ENCODE measurements at places on chromosomes 3 and 15. TPM values are rescaled to one million over a fixed set of nuclear protein-coding genes. Genes with fewer than 3 reads are reported as not detected.

MAP3K13 gene
- total RNA-seq: 14.1 TPM

DAZL gene
- total RNA-seq: 0.27 TPM

TEX55 gene
- not detected for total RNA-seq

PLD1 gene
- 1.3 TPM for total RNA-seq

C3orf22 gene
- not detected for total RNA-seq

SCN11A gene
- total RNA-seq: 0.07 TPM

COL6A5 gene
- total RNA-seq: not detected

GHSR gene
- total RNA-seq: not detected

ITIH3 gene
- not detected for total RNA-seq

GNL3 gene
- 229 TPM for total RNA-seq

GRCh38 chr15:41629463-41629862 is 30.7 kb upstream of the MGA start:
- no peak for DNase-seq

- no peak for DNase-seq
Observed at GRCh38 chr3:25447925-25448324, 19.9 kb downstream of the RARB start.

DNA sequence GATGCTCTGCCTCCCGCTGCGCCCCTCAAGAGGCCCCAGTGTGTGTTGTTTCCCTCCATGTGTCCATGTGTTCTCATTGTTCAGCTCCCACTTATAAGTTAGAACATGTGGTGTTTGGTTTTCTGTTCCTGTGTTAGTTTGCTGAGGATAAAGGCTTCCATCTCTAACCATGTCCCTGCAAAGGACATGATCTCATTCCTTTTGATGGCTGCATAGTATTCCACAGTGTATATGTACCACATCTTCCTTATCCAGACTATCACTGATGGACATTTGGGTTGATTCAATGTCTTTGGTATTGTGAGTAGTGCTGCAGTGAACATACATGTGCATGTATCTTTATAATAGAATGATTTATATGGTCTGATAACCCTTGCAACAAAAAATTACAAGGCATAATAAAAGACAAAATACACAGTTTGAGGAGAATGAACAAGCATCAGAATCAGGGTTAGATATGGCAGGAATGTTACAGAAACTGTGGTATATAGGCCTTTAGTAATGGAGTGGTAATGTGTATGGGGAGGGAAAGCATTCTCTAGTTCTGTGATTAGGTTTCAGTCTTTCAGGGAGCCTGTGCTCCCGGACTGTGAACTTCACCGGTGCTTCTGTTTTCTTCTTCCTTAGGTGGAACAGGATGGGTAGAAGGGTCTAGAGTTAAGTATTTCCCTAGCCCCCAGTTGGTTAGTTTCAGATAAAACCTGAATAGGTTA is 27.1 kb downstream of the GRM2 start:
- DNase-seq: no peak

- peak; percentile 54 for DNase-seq
Observed at GRCh38 chr15:93987068-93987467, 244.3 kb upstream of the MCTP2 start.

DNA sequence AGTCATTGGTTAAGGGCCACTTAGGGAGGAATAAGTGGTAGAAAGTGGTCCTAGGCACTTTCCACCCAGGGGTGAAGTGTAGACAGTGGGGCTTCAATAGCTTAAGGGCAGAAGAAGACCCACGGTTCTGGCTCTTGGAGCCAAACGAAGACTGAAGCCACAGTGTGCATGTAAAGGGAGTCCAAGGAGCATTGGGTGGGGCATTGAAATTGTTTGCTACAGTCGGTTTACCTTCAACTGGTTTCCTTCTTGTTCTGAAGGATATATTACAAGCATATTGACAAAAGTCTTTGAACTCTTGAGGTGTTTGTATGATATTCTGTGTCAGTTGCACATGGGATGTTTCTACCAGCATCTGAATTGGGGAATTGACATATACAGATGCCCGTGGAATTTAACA is 166.5 kb upstream of the CTDSPL start:
- DNase-seq: no peak

DNA sequence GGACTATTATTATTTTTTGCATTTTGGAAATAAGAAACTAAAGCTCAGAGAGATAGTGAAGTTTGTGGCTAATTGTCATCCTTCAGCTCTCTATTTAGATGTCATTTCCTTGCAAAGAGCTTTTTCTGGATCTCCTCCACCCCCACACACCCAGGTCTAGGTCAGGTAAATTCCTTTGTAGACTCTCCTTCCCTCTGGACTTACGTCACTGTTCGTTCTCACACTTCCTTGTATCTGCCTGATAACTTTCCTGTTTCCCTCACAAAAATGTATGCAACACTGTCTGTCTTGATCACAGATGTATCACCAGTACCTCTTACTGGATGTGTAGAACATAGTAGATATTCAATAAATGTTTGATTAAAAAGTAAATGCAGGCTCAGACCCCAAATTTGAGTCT is 6.1 kb upstream of the MB21D2 start:
- DNase-seq: no peak

GRCh38 chr3:20561166-20561565 is 375.2 kb upstream of the SGO1 start:
- DNase-seq: no peak

DNA sequence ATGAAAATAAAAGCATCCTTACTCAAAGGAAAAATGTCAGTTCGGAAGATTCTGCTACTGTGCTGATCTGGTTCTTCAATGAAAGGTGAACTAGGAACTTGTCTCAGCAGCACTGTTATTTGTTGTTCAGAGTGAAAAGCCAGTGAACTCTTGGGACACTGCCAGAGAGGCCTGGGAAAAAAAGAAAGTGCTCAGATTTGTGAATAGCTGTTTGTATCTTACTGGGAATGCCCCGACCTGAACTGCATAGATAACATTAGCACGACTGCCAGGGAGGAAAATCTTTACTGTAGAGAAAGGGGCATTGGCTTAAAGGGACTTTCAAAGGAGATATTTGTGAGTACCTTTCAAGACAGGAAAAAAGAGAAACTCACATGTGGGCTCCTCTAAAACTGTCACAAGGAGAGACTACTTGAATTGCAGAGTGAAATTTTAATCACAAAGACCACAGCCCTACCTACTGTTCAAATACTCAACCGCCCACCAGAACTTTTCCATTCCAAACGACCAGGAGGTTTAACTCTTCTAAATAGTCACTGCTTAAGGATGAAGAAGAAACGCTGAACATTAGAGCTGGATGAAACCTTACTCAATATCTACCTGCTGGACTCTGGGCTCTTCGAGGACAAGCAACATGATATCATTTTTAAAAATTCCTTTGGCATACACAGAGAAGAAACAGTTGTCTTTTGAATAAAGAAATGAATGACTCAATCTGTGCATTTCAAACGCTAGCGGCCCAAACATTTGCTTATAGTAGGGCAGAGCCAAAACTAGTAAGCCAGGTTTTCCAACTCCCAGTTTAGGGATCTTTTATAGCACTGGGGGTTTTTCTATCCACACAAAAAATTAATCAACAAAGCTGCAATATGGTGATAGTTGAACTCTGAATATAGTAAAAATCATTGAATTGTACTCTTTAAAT is 13.4 kb downstream of the TAMM41 start:
- DNase-seq: no peak

DNA sequence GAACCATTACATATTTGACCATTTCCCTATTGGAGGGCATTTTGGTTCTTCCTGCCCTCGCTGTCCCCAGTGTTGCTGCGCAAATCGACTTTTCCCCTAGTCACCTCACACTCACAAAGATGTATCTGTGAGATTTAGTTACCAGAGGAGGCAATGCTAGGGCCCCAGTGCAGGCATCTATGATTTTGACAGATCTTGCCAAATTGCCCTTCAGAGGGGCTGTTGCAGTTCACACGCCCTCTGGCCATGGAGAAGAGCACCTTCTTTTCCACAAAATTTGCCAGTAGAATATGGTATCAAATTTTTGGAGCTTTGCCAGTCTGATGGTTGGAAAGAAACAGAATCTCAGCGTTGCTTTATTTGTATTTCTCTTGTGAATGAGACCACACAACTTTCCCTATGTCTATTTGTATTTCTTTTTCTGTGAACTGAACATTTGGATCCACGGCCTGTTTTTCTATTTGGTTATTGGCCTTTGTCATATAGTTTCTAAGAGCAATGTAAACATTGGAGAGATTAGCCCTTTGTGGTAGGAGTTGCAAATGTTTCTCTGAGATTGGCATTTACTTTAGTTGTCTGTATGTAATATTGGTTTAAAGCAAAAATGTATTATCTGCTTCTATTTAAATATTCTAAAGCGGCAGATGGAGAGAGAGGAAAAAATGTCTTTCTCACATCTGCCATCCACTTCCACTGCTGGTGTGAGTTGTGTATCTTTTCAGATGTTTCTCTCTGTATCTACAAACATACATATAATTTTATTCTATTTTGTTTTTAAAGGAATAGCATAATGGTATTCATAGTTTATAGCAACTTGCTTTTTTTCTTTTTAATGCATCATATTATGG is 66.1 kb downstream of the DNASE1L3 start:
- DNase-seq: no peak

- DNase-seq: no peak
Observed at GRCh38 chr15:51702710-51703109, 21.4 kb downstream of the SCG3 start.

DNA sequence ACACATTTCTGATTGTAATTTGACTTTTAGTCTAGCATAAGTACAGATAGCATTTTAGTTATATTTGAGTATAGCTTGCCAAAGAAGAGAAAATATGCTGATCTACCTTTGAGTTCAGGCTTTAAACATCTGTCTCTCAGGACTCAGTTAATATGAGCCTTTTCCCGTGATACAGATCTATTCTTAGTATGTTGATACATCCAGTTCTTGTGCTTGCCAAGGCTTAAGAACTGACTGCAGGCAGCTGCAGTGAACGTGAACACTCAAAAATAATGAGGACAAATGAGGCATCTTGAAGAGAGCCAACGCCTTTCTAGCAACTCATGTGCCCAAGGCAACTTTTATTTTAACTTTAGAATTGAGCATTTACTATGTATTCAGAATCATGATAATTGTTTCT is 325.5 kb downstream of the SI start:
- no peak for DNase-seq

DNA sequence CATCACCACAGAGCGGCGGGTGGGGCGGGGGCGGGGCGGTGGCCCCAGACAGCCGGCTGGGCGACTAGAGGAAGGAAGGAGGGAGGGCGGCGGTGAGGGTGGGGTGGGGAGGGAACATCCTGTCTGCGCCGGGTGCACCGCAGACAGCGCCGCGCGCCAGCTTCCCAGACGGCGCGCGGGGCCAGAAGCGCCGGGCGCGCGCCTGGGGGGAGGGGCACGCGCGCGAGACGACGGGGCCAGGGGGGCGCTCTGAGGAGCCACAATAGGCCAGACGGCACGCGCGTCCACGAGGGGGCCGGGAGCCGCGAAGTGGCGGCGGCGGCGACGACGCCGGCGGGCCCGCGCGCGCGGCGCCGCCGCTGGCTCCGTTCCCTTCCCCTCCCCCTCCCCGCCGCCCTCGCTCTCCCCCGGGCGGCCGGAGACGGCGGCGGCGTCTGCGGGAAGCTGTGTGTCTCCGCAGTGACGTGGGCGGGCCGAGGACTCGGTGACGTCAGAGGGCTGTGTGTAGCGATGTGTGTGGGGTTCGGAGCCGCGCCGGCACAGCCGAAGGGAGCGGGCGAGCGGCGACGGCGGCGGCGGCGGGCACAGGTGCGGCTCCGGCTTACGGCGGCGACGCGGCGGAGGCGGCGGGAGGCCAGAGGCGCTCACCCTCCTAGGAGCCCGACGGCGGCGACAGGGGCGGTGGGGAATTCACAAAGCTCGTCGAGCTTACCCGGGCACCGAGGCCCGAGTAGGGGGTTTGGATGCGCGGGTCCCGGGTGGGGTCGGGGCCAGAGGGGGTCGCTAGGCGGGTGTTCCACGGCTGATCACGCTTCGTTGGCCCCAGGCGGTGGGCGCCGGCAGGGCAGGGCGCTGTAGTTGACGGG is at the start of gene SKIL:
SKIL (plus strand) TSS at position 540 of the 866 bp plus-strand sequence. CDS start 2,617 bp downstream, outside the sequence.
- DNase-seq: peak; percentile 97

- no peak for DNase-seq
Observed at GRCh38 chr15:75590239-75590638, 11.1 kb upstream of the PTPN9 start.

DNA sequence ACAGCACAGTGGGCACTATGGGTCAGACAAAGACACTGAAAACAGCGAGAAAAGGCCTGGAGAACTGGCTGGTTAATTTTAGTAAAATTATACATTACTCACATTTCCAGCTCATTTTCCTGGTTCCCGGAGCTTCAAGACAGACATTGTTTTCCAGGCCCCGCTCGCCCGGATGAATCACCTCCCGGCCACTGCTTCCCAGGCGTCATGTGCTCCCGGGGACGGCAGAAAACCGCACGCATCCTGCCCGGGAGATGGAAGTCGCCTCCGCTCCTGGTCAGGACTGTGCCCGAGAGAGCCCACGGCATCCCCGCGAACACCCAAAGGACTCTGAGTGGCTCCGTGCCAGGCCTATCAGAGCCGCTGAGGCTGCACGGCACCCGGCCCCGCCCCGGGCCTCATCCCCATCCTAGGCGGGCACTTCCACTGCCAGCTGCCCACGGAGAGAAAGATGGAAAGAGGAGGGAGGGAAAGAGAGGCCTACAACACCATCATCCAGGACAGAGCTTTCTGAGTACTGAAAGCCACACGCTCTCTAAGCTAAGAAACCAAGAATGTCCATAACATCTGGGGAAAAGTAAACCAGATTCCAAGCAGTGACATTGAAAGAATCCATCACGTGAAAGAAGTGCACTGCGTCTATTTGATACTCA is 75.1 kb downstream of the VGLL4 start:
- DNase-seq: no peak

- DNase-seq: no peak
Observed at GRCh38 chr15:96395687-96396086, 65.2 kb downstream of the NR2F2 start.

- DNase-seq: no peak
Observed at GRCh38 chr15:101446518-101447167, 42.9 kb downstream of the PCSK6 start.

- peak; percentile 64 for DNase-seq
Observed at GRCh38 chr3:10198761-10199649, 34.3 kb downstream of the IRAK2 start.

DNA sequence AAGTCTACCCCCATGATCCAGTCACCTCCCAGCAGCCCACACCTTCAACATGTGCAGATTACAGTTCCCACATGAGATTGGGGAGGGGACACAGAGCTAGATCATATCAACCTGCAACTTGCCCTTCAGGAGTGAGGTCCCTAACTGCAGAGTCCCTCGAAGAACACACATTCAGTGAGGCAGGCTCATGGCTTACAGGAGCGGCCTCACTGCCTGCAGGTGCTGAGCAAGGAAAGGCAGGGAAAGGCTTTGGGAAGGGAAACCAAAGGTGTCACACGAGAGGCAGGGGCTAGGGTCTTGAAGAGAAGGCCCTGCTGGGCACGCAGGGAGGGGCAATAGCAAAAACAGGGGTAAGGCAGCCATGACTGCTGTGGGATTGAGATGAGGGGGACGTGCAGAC is 182.4 kb upstream of the CHRNA7 start:
- DNase-seq: no peak
